ENCODE measurements at places on chromosomes 6 and 20.
A peak's percentile ranks its signal among the peaks of the same experiment; 100 is the strongest.

GRCh38 chr6:116101790-116102189 lies 1.1 kb downstream of the NT5DC1 start:
- no peak for DNase-seq

DNA sequence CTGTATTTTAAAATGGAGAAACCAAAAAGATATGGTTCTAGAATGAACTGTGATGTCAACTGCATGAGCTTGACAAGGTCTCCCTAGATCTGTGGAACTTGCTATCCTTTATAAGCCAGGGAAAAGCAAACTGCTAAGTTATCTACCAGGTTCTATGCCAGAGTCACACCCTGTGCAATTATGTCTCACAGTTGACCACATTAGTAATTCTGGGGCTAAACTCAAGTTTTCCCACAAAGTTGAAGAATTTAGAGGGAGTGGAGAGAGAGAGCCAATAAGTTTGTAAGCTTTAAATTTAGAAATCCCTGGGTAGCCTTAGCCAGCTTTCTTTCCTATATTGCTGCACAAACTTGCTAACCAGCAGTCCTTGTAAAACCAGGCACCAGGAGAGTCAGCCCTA lies 407.0 kb upstream of the SASH1 start:
- no peak for DNase-seq

DNA sequence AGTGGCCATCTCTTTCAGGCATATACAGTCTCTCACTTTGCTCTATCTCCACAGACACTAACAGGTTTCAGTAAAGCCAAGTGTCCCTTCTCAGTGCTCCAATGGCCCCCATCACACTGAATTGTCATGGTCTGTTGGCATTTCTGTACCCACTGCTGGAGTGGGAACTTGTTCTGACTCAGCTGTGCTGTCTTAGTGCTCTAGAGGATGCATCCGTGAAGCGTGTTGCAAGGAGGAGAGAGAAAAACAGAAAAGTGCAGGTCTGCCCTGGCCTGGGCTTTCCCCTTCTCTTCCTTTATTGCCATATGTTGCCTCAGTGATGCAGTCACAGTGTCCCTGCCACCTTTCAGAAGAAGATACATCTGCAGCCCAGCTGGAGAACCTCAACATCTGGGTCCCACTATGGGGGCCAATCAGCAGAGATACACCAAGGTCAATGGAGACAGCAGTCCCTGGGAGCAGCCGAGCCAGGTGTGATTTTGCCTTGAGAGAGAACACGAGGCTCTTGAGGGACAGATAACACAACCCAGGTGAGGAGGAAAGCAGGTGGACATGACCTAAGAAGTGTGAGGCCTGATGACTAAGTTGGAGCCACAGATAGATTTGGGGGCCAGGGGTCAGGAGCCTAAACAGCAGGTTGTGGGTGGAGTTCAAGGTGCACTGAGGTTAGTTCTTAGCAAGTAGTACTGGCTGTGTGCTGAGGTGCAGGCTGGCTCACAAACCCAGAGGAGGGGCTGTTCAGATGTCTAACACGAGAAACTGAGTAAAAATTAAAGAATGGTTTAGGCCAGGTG lies 5.6 kb upstream of the PLCG1 start:
- DNase-seq: peak; percentile 29

GRCh38 chr20:46701986-46702385 lies 7.5 kb upstream of the SLC2A10 start:
- DNase-seq: no peak

DNA sequence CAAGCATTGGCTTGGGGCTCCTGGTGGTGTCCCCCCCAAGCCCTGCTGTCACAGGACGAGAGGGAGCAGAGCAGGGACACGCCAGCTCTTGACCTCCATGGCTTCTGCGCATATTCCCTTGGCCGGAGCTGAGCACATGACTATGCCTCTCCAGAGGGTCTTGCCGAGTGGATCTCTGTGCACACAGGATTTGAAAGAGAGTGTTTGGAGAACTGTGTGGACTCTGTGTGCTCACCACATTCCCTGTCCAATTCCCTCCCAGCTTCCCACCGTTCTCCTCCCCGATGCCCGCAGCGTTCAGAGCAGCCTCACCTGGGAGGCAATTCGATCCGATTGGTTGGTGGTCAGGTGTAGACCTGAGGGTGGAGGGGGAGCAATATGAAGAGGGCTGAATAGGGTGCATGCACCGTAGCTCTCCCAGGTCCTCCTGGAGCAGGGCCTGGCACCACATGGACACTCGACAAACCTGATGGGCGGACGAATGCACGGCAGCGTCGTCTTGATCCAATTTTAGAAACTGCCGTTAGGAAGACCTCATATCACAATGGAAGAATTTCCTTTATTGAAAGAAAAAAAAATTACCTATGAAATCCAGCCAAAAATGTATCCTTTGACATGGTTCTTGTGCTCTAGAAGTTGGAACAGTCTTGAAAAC lies 287.8 kb downstream of the CDH4 start:
- no peak for DNase-seq

DNA sequence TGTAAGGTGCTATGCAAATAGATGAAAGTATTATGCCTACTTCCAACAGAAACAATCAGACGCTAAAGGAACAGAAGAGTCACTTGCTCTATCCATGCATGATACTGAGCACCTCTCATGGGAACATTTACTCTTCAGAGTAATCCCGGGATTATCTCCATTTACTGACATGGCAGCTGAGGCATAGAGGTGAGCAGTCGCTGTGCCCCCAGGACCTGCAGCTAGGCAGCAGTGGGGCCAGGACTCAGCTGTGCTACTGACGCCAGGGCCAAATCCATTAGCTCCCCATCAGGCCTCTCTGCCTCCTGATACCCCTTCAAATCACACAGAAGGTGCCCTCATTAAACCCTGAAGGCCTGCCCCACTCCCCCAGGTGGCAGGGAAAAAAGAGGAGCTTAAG lies 51.9 kb downstream of the TRAM2 start:
- no peak for DNase-seq

All from kidney tubule cell (primary cell).